Activated naive CD4-positive, alpha-beta T cell treated with anti-CD3 and anti-CD28 coated beads, Interleukin-2, amount 50 U/mL, for 72 hours (primary cell): ENCODE measurements at places on chromosomes 11 and 22.

DNA sequence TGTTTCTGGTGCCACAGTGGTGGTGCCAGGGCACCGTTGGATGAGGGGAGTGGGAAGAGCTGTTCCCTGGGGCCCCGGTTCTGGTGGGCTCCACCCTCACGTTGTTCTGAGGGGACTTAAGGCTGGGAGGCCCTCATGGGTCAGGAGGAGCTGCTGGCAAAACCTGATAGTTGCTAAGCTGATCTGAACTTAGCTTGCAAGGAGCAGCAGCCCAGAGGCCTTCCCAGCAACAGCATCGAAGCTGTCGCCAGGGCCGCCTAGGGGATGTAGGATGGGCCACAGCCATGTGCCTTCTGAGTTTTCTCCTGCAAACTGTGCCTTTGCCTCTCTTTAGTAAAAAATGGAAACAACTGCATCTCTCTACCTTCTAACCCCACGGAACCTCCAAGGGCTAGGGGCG, 240.2 kb downstream of the TBC1D22A start:
- DNase-seq: no peak

- peak; percentile 99 for DNase-seq
These were observed 2.0 kb upstream of the PTDSS2 start for GRCh38 chr11:447923-448731.

DNA sequence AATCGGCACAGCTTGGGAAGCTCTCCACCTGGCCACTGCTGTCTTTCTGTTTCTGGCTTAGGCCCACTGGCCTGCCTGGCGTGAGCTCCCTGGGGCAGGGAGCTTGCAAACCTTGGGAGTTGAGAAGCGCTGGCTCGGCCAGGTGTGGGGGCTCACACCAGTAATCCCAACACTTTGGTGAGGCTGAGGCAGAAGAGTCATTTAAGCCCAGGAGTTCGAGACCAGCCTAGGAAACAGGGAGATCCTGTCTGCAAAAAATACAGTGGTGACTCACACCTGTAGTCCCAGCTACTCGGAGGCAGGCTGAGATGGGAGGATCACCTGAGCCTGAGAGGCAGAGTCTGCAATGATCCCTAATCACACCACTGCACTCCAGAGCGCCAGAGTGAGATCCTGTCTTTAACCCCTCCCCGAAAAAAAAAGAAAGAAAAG, 4.0 kb downstream of the AP5B1 start:
- DNase-seq: no peak

DNA sequence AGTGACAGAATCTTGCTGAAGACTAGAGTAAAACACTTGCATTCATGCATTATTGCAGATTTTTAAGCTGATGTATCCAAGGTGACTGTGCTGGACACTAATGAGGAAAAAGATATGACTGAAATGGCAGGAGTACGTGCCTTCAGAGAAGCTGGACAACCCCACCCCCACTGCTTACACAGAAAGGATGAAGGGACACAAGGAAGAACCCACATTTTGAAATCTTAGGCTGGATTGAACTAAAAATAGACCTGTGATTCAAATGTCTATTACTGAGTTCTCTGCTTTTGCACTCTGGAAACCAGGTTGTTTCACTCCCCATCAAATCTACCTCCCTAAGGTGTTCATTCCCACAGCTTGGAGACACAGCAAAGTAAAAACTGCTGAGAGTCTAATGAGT, 117.1 kb downstream of the KCNC1 start:
- no peak for DNase-seq

- DNase-seq: no peak
These were observed 104.3 kb downstream of the RRAS2 start for GRCh38 chr11:14254533-14255237.

DNA sequence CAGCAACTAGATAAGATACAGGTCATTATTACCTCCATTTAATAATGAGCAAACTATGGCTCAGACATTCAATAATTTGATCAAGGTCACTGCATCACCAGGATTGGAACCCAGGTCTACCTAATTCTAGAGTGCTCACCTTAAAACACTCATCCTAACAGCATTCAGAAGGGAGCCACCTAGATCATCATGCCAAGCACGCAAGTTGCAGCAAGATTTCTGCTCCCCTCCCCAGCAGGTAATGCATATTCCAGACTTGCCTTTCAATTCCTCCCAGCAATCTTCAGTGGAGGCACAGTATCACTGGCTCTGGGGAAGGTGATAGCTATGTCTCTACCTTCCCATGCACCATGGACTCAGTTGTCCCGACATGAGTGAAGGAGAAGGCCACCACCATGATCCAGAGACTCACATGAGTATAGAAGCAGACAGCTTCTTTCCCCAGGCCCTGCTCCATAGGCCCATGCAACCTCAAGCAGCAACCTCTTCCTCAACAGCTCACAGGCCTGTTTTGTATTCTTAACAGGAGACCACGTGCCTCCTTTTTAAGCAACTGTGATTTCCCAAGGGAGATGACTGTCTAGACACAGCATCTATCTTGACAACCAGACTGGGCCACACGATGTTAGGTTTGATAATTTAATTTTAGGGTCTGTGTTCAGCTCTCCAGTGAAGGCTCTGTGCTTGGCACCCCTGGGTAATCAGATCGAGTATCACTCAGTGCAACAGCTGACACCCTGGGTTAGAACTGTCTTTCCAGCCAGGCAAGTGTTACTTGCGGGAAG, 36.4 kb downstream of the RAB30 start:
- no peak for DNase-seq

DNA sequence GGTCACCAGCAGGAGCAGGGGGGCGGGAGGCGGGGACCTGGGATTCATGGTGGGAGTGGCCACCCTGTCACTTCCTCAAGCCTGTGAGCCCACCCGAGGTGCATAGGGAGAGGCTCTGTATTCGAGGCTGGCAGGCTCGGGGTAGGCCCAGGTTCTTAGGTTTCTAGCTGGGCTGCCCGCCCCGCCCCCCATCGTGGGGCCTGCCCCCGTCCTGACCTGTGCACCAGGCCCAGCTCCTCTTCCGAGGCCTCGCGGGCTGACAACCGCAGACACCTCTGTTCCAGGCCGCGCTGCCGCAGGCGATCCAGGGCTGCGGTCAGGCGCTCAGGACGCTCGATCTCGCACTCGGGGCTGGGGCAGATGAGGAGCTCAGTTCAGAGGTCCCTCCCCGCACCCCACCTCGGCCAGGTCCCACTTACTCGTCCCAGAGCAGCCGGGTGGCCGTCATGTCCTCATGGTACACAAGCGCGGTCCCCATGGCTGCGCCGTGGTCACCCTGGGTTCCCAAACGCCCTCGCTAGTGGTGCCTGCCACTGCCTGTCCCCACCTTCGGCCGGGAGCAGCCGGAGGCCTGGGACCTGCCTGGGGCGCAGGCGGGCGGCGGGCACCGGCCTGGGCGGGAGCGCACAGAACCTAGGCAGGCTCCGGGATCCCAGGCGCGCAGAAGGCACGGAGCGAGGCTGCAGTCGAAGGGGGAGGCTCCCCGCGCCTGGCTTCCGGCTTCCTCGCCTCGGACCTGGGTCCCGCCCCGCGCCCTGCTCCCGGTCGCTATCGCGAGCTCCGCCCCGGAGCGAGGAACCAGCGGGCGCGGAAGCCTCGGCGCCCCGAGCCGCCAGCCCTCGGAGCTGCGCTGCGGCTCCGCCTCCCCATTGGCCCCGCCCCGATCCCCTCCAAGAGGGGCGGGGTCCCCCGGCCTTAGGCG, at the start of gene HDAC10:
Gene HDAC10, minus strand, starts transcription at position 711 of the 922 bp plus-strand sequence. Its CDS starts 233 bp downstream, at position 478.
- peak; percentile 79 for DNase-seq
